ENCODE measurements at places on chromosomes 1 and 21.

- DNase-seq, result no peak
Observed at GRCh38 chr1:173411835-173412742, 65.0 kb upstream of the PRDX6 start.

GRCh38 chr1:211579440-211580302 is 710 bp upstream of the SLC30A1 start:
- DNase-seq, result no peak

- DNase-seq, result no peak
Observed at GRCh38 chr1:27564710-27565649, 39.0 kb downstream of the AHDC1 start.

- peak; percentile 20 for DNase-seq
Observed at GRCh38 chr1:205774198-205775014, 876 bp downstream of the RAB29 start.

GRCh38 chr1:246306415-246307037 is 200.6 kb downstream of the SMYD3 start:
- no peak for DNase-seq

- DNase-seq, result peak; percentile 15
Observed at GRCh38 chr1:25501235-25502058, 42.0 kb upstream of the LDLRAP1 start.

DNA sequence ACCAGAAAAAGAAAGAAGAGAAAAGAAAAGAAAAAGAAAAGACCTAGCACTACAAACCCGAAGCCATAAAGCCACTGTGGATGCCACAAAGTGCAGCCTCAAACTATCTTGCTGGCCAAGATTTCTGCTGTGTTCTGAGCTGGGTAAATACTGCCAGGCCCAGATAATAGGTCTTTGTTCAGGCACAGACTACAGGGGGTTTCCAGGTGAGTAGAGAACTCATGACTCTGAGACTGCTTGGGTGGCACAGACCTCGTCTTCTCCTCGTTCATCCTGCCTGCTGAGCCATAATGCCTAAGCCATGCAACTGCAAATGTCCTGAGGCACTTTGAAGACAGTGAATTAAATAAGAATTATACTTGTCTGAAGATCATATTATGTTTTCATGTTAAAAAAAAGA is 651.8 kb downstream of the LMO4 start:
- DNase-seq, result no peak

DNA sequence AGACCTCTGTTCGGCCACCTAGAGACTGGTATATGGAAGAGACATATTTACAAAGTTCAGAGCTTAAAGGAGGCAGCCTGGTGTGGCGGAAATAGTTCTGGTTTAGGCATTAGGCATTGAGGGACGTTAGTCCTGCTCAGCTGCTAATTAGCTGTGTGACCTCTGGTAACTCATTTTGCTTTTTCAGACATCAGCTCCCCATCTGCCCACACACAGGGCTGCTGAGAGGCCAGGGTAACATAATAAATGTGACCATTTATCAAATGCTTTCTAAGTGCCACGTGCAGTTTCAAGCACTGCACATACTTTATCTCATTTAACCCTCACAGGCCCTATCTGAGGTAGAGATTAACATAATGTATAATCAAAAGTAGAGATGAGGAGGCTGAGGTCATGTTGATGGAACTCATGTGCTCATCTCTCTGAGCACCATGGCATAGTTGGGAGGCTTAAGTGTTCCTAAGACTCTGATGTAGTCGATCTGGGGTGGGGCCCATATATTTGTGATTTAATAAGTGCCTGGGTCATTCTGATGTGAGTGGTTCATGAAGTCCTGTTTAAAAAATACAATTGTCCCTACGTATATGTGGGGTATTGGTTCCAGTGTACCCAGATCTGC is 267.2 kb upstream of the PLXNA2 start:
- no peak for DNase-seq

GRCh38 chr1:240739139-240739538 is 127.2 kb upstream of the GREM2 start:
- DNase-seq, result no peak

DNA sequence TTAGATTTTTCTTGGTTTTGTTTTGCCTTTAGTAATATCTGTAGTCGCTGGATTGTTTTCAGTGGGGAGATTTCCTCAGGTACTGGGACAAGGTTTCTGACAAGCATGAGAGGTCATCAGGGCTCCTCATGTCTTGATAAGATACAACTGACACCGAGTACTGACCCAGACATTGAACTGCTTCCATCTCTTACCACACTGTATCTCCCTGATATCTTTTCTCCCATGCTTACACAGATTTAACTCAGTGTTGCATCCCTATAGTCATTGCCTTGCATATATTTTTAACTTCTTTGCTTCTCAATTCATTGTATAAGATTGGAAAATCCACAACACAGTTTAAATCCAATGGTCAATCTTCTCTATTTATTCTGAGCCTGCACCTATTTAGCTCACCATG is 12.4 kb upstream of the CYB5R1 start:
- no peak for DNase-seq

Data from T-cell (primary cell).